ENCODE measurements at places on chromosomes 12 and 14.

- no peak for DNase-seq
Observed at GRCh38 chr14:74979029-74979428, 23.6 kb upstream of the PGF start.

DNA sequence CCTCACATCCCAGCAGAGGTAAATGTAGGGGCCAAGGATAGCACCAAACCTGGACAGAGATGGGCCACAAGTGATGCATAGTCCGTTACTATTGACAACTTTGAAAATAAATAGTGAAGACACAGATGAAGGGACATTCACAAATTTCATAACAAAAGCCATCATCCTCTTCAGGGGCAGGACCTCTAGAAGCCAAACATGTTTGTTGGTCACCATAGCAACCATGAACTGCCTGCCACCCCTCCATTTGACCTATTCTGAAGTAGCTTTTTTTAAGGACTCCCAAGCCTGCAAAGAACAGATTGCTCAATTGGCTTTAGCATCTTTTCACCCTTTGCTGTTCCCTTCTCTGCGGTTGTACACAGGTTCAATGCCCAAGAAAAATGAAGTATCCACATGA, 35.7 kb upstream of the MDM1 start:
- DNase-seq: no peak

- DNase-seq: no peak
Observed at GRCh38 chr14:34685819-34686428, 28.5 kb downstream of the CFL2 start.

GRCh38 chr12:77782766-77783165, 47.9 kb upstream of the NAV3 start:
- no peak for DNase-seq

- no peak for DNase-seq
Observed at GRCh38 chr14:91817566-91818325, 49.6 kb downstream of the TC2N start.

DNA sequence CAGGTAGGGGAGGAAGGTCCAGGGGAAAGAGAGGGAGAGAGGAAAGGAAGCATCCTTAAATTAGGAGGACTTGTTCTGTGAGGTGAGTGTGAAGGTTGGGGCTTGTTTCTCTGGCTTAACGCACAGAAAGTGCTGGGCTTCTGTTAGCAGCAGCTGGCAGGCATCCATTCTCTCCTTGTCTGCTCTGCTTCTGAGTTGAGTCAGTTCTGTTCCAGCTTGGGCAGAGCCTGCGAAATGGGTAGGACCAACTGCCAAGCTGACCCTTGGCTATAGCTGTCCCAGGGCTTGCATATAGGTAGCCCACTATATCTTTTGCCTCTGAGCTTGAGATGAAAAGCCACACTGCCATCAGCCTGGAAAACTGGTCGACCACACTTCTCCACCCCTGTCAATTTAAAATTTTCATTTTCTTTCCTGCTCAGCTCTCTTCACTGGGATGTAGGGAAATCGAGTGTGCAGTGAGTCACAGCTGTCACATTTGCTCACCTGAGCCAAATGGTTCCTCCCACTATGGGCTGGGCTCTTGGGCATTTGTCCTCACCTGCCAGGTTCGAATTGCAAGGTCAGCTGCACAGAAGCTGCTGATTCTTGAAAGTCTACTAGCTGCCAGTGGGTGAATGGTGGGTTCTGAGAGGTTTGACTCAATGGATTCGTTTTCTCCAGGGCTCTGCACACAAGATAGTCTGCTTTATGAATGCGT, 256.4 kb upstream of the PWP1 start:
- DNase-seq: no peak
